ENCODE measurements at places on chromosomes 2 and 18. TPM values are rescaled to one million over a fixed set of nuclear protein-coding genes. Genes with fewer than 3 reads are reported as not detected.

GRCh38 chr2:9641641-9642040 lies 10.8 kb upstream of the YWHAQ start:
- DNase-seq = no peak

DNA sequence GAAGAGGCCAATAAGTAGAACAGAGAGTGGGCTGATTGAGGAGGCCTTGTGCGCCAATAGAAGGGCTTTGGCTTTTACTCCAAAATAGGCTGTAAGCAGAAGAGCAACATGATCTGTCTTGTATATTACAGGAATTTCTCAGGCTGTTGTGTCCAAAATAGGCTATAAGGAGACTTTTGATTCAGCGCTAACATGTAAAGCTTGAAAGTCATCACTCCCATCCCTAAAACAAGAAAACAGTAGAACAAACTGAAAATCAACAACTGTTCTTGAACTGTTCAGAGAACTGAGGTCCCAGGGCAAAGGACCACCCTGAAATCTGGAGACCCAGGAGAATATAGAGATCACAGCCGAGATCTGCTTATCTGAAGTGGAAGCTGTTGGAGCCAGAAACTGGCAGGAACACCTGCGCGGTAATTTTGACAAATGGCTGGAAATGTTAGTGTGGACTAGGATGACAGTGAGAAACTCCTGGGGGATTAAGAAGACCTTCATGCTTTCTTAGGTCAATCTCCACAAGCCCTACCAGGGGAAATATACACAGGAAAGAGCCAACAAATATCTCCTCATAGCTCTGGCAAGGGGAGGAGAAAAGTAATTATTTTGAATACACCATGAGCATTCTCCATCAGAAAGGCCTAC lies 258.6 kb downstream of the RBM43 start:
- no peak for DNase-seq

LRRTM4 gene
- 13.9 TPM for total RNA-seq

GRCh38 chr2:88190808-88191721 lies 20.9 kb downstream of the THNSL2 start:
- no peak for DNase-seq

DNA sequence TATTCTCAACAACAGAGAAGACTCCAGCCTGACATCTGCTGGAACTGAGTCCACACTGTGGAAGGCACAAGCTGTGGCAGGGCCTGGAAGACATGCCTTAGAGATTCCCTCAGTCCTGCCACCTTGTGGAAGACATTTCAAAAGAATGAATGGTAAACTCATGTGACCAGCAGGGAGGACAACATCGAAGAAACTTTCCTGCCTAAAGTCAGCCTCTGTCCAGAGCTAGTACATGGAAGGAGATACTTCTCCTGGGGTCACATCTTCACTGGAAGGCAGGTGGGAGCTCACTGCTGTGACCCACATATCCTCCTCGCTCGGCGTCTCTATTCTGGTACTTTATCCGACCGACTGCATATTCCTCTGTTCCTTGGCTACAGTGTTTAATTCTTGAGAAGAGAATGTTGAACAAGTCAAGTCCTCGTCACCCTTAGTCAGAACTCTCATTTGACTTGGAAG lies 59.5 kb downstream of the PUM2 start:
- DNase-seq = peak; percentile 23

- no peak for DNase-seq
Observed at GRCh38 chr2:234199996-234200395, 149.5 kb downstream of the SPP2 start.

DNA sequence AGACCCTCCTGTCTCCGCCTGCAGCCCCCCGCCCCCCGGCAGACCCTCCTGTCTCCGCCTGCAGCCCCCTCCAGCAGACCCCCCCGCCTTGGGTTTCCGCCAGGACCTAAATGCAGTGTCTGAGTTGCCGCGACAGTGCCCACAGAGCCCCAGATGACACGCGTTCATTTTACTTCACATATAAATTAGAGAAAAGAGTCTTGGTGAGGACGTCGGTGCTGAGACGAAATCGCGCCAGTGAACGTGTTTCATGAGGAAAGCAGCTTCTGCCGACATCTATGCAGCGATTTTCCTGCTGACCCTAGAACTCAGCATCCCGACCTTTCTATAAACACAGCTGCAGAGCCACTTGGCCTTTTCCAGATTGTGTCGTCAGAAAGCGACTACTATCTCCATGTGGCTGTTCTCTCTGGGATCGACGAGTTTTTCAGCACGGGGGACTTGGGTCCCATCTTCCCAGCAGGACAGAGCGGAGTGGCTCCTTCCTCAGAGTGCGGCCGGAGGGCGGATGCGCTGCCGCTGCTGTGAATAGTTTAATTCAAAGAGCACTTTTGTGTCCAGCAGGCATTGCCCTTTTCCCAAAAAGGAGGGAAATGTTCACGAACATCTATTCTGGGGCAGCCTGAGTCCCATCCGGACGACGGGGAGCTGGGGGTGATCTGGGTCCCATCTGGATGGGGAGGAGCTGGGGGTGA lies 136.7 kb downstream of the NFATC1 start:
- DNase-seq = no peak

DNA sequence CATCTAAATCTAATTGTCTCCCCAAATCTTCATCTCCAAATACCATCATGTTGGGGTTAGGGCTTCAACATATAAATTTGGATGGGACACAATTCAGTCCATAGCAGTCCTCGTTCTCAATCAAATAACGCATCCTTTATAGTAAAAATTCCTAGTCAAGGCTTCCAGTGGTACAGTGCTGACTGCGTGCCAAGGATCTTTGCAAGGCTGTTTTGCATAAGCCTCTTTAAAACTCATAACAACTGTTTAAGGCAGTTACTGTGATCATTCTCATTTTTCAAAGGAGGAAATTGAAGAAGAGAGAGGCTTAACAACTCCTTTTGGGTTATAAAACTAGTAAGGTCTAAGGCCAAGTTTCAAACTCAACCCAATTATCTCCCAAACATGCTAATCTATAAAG lies 666.9 kb downstream of the NYAP2 start:
- DNase-seq = no peak

DNA sequence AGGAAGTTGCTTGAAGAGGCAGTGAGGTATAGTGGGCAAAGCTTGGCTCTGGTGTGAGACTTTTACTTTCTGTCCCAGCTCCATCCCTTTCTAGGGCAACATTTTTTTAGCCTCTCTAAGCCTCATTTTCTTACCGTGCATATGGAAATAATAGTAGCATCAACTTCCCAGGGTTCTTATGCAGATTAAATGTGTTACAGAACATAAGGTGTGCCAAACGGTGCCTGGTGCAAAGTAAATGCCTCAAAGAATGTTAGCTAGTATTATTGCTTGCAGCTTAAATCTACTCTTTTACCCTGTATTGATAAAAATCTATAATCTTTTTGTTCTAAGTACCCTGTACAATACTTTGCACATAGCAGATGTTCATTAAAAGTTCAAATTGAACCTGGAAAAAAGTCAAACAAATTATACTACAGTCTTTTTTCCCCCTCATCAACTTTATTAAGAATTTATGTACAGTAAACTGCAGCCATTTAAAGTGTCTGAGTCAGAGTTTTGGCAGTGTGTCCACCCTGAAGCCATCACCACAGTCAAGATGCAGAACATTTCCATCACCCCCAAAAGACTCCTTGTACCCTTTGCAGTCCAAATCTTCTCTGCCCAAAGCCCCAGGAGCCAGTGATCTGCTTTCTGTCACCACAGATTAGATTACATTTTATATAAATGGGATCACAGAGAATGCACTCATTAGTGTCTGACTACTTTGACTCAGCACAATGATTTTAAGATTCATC lies 10.6 kb downstream of the MAPRE2 start:
- no peak for DNase-seq

GRCh38 chr18:5461041-5461440 lies 82.8 kb downstream of the EPB41L3 start:
- DNase-seq = no peak

DNA sequence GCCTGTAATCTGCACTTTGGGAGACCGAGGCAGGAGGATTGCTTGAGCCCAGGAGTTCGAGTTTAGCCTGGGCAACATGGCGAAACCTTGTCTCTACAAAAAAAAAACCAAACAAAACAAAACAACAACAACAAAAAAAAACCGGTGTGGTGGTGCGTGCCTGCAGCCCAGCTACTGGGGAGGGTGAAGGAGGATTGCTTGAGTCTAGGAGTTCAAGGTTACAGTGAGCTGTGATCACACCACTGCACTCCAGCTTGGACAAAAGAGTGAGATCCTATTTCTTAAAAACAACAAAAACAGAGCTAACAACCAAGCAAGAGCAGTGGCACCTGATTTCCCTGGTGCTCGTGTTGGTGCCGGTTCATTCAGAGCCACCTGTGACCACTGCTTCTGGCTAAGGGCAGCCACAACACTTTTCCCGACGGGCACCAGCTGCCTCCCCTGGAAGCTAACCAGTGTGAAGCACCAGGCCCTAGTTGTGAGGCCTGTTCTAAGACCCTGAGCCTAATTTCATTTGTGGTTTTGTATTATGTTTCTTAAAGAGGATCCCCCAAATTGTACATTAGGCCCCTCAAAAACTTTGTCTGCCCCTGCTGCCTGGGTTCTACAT lies 1.3 kb downstream of the AOX1 start:
- no peak for DNase-seq

IRS1 gene
- 28.5 TPM for total RNA-seq

GYPC gene
- total RNA-seq = 65.2 TPM

DNA sequence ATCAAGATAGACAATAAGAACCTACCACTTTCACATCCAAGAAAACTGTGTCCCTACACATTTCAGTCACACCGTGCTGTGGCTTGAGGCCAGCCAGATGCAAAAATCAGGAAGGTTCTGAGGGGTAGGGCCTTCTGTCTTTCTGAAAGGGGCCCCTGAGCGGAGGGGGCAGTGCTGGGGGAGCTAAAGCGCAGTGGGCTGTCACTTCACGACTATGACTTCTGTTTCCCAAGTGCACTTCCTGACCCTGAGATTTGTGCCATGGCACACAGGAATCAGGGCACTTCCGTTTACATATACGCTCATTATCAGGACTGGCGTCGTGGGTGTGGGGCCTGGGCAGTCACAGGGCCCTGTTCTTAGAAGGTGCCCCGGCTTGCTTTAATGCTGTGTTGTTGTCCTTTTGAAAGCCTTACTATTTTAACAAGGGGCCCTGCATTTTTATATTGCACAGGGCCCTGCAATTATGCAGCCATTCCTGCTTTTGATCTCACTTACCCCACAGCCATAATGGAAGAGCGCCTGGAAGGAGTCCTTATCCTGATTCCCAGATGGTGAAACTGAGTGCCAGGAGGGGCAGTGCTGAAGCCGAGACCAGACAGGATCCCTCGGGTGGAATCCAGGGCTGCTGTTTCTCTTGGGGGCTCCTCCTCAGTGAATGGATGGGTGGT lies 620 bp downstream of the NGEF start:
- DNase-seq = no peak

GPR45 gene
- total RNA-seq = not detected

DNA sequence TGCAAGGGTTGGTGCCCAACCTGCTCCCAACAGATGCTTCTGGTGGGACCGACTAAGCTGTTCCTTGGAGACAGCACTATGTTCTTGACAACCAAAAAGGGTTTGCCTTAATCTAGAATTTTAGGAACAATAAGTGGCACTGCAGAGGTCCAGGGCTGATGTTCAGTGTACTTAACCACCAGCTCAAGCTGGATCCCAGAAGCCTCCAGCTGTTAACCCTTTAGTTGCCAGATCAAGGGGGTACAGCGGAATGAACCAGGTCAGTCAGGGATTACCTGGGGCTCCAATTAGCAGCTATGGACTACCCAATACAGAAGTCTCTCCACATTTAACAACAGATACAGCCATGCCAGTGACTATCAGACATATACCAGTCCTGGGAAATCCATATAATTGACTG lies 3.5 kb downstream of the GPR75 start:
- no peak for DNase-seq

DNA sequence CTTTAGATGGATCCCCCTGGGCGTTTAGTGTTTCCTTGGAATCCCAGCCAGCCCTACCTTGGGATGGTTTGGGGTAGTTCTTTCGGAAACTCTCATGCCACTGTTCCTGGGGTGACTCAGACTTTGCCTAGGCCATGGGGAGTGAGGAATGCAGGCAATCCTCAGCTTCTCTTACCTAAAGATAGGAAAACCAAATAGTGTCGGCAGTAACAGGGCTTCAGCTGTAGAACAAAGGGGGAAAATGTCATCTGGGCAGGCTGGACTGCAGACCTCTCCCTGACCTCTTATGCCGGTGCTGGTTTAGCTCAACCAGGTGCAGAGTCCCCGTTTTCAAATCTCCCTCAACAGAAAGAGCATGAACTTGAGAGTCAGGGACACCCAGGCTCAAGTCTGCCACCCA lies 252.1 kb downstream of the TSN start:
- DNase-seq = no peak

DNA sequence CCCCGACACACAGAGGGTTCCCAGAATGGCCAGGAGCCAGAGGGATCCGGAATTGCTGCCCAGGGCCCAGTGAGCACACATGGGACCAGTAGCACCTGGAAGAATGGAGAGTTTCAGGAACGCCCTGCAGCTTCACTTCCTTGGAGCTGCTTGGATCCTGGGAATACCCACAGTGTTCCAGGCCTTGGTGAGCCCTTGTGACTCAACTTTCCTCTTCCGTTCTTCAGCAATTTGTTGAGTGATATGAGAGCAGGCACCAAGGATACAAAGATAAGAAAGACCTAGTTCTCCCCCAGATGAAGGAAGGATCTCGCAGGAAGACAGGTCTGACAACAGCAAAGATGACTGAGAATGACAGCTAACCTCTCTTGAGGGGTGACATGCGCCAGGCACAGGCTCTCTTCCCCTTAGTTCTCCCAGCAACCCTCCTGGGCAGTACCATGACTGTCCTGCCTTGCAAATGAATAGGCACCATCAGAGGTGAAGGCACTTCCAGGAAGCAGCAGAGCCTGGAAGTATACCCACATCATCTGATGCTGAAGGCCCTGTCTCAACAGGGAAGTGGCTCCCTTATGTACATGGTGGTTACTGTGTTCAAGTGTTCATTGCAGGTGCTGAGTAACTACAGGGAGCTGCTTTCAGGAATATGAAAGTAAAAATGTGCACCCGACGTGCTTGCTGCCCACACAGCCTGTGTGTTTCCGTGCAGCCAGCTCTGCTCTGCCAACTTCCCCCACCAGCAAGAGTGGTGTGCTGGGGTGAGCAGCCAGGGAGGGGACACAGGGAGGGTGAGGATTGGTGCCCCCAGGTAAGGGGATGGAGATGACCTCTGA lies 116.2 kb downstream of the STPG4 start:
- DNase-seq = no peak

STAT4 gene
- total RNA-seq = 7.1 TPM

SLC35F5 gene
- 283 TPM for total RNA-seq

PCARE gene
- total RNA-seq = 0.16 TPM

DNA sequence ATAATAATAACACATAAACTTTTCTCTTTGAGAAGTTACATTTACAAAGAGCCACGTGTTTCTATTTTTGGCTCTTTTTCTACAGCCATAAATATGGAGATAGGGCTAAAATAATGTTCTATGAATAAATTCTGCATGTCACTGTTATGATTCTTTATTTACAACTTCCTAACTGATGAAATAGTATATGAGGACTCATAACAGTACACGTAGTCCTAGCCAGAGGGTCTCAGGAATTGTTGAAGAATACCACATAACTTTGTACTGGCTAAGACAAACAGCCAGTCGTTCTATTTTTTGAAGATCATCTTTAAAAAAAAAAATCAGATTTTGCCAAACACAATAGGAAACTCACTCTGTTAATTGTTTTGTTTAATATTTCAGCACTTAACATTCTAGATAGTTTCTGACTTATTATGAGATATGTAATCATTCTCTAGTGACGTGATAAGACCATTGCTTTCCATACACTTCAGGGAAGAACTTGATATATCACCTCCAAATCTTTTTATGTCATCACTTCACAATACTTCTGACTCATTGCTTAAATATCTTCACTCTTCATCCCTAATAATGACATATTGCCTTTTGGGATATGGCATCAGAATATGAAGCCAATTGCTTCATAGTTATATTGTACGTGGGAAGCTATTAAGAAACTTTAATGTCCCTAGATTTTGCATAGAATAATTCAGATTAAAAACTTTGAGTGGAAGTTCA lies 256.1 kb downstream of the XIRP2 start:
- DNase-seq = no peak

CFAP65 gene
- total RNA-seq = not detected

Data from urinary bladder (tissue), 4 donors.